ENCODE measurements at places on chromosomes 6 and 20.

DNA sequence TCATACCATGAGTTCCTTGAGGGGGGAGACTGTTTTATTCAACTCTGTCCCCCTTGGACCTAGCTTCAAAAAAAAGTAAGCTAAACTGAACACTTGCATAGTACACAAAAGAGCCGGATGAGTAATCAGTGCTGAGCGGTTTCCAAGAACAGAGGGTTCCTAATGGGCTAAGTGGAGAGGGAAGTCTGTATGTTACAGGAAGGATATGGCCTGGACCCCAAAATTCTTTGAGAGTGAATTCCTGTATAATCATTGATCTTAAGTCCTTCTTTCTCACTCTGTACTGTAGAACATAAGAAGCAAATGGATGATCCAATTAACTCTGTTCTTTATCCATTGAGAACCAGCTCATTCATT lies 324.7 kb upstream of the CNR1 start:
- DNase-seq = no peak

GRCh38 chr6:35048631-35049083 lies 92.5 kb downstream of the TCP11 start:
- DNase-seq = peak; percentile 87

DNA sequence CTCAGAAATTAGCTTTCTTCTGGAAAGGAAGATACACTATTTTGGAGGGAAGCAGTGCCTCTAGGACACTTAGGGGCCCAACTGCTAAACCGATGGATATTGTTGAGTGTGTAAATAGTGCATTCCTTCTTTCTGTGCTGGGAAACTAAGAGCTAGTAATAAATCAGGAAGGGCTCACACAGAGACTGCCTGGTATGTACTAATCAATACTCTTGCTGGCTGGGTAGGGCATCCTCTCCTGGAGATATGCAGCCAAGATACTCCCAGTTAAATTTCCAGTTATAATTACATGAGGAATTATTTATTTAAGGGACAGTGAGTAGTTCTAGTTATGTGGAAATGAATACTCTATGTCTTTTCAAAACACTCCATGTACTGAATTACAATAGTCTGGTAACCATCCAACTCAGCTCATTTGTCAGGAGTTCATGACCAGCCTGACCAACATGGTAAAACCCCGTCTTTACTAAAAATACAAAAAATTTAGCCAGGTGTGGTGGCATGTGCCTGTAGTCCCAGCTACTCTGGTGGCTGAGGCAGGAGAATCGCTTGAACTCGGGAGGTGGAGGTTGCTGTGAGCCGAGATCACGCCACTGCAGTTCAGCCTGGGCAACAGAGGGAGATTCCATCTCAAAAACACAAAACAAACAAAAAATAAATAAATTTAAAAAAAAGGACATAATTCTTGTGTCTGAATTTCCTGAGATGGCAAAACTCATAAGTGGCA lies 100.0 kb downstream of the OR2B2 start:
- DNase-seq = peak; percentile 6

DNA sequence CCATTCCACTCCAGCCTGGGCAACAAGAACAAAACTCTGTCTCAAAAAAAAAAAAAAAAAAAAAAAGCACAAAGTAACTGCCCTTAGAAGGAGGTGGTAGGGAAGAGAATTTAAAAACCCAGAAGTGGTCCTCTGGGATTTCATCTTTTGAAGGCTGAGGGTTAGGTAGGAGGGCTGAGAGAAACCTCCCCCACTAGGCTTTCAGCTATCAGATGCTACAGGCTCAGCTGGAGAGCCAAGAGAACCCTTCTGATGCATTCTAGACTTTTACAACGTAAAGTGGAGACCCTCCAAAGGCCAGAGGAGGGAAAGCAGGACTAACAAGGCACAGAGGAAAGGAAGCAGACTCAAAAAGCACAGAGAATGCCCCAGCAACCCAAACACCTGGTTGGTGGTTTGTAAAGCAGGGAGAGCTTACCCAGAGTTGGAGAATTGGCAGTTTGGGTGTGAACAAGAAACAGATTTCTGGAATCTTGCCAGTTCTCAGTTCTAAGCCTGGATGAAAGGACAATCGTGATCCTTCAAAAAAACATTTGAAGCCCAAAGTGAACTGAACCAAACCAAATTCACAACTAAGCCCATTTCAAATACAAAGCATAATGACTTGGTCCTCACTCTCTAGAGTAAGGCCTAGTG lies 23.2 kb upstream of the SPAG4 start:
- no peak for DNase-seq

GRCh38 chr6:42424906-42425474 lies 26.7 kb downstream of the TRERF1 start:
- no peak for DNase-seq

- no peak for DNase-seq
Observed at GRCh38 chr6:166561771-166562359, 24.6 kb downstream of the RAMACL start.

DNA sequence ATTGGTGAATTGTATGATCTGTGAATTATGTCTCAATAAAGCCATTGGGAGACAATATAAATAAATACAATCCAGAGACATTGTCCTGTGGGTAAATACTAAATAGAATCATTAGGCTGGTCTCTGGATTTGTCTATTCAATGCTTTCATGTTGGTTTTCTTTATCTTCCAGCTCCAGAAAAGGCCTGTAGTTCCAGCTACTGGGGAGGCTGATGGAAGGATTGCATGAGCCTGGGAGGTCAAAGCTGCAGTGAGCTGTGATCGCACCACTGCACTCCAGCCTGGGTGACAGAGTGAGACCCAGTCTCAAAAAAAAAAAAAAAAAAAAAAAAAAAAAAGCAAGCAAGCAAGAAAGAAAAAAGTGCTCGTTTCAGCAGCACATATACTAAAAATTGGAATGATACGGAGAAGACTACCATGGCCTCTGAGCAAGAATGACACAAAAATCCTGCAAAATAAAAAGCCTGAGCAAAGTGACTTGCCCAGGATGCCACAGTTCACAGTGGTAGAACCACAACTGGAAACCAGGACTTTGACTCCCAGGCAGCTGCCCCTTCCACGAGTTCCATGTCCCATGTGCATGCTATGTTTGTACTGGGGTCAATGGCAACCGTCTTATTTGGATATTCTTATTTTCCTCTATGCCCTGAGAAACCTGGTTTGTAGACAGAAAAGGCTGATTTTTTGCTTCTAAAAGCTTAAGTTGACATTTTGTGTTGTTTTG lies 33.6 kb upstream of the GMPR start:
- no peak for DNase-seq

- DNase-seq = peak; percentile 15
Observed at GRCh38 chr6:134437376-134437775, 119.5 kb upstream of the SGK1 start.

GRCh38 chr6:163327165-163327880 lies 87.2 kb upstream of the QKI start:
- DNase-seq = no peak

GRCh38 chr6:87828044-87828443 lies 126.0 kb upstream of the AKIRIN2 start:
- no peak for DNase-seq

- peak; percentile 21 for DNase-seq
Observed at GRCh38 chr20:43191946-43192863, 2.5 kb upstream of the PTPRT start.

- DNase-seq = no peak
Observed at GRCh38 chr6:111243095-111243494, 155.8 kb downstream of the SLC16A10 start.

GRCh38 chr6:136608991-136609390 lies 58.8 kb upstream of the MAP7 start:
- DNase-seq = no peak

GRCh38 chr20:12270863-12271262 lies 353.2 kb downstream of the BTBD3 start:
- no peak for DNase-seq

DNA sequence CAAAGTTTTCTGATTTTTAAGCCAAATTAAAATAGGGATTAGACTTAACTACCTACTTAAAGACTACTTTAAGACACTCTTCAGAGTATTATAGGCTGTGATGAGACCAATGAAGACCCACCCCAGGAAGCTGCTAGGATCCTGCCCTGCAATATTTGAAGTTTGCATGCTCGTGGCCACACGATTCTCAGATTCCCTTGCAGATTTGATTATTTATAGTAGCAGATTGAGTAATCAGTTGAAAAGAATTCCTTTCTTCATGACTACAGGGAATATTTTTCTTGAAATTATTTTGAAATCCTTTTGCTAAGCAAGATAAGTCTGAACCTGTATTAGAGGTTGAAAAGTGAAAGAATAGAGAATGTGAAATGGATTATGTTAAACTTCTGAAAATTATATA lies 122.3 kb downstream of the B3GAT2 start:
- no peak for DNase-seq

DNA sequence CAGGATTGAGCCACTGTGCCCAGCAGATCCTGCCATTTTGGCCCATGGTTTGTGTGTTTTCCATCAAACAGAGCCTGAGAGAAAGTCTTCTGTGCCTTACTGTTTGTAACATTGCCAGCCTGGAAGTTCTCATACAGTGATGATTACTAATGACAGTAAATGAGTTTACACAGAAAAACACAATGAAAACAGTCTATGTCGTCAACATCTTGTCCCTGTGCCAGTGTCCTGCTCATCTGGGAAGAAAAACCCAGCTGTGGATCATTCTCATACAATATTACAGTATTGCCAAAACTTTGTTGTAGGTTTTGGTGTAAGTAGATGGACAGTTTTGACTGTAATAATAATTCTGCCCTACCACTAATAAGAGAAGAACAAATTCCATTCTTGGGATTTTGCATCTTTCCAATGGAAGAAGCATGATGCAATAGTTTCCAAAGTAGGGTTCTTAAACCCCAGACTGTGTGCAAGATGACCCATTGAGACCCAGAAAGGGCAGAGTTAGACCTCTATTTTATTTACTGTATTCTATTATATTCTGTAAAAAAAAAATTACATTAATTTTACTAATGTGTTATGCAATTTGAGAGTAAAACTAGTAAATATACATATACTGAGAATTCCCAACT lies 135.0 kb upstream of the JARID2 start:
- no peak for DNase-seq

DNA sequence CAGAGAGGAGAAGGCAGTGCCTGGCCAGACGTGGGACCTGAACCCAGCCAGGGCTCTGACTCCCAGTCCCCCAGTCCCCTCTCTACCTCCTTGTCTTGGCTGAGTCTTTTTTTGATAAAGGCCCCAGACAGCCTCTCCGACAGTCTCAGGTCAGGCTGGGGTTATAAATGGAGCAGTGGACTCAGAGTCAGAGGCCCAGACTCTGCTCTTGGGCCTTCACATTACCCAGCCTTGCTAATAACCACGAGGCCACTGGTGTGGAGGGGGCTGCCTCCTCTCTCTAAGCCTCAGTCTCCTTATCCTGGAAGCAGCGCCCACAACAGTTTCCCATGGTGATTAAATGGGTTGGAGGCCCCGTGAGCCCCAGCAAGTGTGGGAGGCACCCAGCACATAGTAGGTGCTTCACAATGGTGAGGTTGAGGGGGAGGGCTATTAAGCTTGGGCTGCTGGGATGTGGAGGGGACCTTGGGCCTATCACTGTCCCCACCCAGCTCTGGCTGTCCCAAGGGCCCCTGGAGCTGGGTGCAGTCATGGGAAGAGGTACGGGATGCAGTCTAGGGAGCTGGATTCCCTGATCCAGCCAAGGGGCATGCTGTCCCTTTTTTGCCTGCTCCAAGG lies 35.7 kb downstream of the TGM2 start:
- DNase-seq = no peak

GRCh38 chr6:144536079-144536478 lies 250.9 kb downstream of the UTRN start:
- no peak for DNase-seq

DNA sequence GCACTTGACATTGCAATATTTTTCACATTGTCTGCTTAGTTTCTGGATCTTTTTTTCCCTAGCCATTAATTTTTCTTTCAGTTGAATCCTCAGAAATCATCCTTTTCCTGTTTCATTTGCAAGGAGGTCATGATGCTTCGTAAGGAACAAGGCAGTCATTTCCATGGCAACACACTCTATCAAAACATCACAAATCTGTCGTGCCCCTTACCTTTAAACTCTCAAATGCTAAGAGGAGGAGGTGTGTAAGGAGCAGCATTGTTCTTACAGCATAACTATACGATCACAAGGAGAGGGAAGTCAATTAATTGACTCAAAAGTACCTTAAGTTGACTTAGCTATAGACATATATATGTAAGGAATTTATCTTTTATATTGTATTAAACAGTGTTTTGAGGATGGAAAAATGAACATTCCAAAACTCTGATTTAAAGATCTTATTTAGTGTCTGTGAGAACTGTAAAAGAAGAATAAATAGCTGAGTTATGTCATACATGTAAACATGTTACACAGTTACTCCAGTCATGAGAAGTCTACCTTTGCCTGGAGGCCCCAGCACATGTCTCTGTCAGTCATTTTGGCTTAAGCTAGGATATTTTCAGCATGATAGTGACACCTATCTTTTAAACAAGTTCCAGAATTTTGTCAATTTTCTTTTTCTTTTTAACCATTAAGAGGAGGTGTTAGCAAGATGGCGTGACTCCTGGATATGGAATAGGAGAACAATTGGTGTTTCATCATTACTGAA lies 41.6 kb downstream of the CDKAL1 start:
- DNase-seq = no peak

- no peak for DNase-seq
Observed at GRCh38 chr20:16637797-16638196, 64.5 kb upstream of the KIF16B start.

GRCh38 chr6:87200469-87201175 lies 45.3 kb downstream of the ZNF292 start:
- no peak for DNase-seq

Data from MM.1S (cell line).